ENCODE measurements at places on chromosomes 5 and 9.

DNA sequence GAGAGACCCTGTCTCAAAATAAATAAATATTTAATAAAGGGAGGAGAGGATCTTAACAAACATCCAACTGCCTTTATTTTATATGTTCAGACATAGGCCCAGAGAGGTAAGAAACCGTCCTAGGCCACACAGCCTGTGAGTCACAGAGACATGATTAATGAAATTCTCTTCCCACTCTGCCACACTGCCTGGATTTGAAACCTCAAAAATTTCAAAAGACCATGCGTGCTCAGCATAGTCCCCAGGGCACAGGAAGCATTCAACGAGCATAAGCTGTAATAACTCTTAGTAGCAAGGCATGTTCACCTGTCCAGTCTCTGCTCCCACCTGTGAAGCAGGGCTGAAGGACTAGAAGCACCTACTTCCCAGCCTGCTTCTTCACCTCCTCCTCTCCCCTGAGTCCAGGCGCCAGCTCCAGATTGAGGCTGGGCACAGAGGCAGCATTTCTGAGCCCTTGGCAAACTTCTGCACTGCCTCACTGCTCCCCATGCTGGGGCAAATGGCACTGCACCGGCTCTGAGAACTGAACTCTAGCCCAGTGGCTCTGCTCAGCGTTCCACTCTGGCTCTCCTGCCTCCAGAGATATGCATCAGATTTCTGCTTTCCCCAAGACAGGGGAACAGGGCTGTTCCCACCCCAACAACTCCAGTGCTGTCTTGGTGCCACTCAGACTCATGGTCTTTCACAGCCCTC is 1.1 kb downstream of the FAT2 start:
- no peak for DNase-seq

GRCh38 chr9:21096172-21096900 is 18.6 kb upstream of the IFNB1 start:
- DNase-seq: peak; percentile 3

- DNase-seq: no peak
Observed at GRCh38 chr9:126016579-126017290, 269.6 kb downstream of the PBX3 start.

- DNase-seq: no peak
Observed at GRCh38 chr9:61673664-61674381, 484.0 kb downstream of the SPATA31A7 start.

GRCh38 chr5:42495914-42496313 is 72.7 kb downstream of the GHR start:
- no peak for DNase-seq

- no peak for DNase-seq
Observed at GRCh38 chr9:37327553-37327952, 94.9 kb upstream of the GRHPR start.

GRCh38 chr5:73369278-73369677 is 79.3 kb downstream of the FOXD1 start:
- no peak for DNase-seq

- DNase-seq: no peak
Observed at GRCh38 chr9:75713335-75713734, 177.1 kb upstream of the PCSK5 start.

- no peak for DNase-seq
Observed at GRCh38 chr9:120289990-120290975, 289.7 kb downstream of the CDK5RAP2 start.

All from COLO829 (cell line).